NCI-H1048 (cell line): ENCODE measurements at places on chromosomes 3 and 15.
A peak's percentile ranks its signal among the peaks of the same experiment; 100 is the strongest.

DNA sequence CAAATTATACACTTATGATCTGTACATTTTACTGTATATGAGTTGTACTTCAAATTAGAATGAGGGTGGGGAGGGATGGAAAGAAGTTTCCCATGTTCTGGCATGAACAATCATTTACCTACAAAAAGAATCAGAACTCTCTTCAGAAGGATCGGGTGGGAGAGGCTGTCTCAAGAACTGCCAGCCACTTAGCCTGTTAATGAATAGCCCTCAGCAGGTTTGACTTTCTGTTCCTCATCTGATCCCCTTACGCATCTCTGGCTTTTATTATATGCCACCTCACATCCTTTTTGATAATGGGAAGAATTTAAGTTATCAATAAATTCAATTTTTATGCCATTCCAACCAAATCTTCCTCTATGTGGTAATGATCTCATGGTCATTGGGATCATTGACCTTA is 168.3 kb upstream of the TGFBR2 start:
- no peak for DNase-seq

GRCh38 chr3:181896605-181897004 is 184.9 kb downstream of the SOX2 start:
- no peak for DNase-seq

DNA sequence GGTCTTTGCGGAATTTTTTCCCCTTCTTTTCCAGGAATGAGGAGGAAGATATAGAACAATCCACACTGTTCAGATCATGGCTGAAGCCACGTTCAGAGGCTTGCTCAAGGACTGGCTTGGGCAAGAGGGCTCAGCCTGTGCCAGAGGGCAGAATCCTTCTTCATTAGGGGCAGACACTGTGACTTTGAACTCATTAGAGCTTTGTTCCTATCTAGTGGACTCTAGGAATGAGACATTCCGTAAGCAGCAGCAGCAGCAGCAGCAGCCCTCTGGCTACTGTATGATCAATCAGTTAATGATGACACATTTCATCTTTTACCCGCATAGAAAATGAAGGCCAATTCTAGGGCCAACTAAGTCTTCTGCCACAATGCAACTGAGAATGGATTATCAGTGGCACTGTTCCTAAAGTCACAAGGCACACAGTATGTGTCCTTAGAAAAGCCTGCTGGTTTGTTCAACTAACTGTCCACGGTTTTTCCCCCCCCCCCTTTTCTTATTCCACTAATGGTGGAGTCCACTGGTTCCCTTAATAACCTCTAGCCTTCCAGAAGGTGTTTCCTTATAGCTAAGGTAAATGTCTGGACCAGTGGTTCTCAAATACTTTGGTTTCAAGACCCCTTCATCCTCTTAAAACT is 1.7 kb upstream of the RAB8B start:
- DNase-seq: no peak

GRCh38 chr3:150736316-150736719 is 26.7 kb downstream of the SIAH2 start:
- DNase-seq: no peak

GRCh38 chr3:42778644-42779043 is 5.6 kb upstream of the CCDC13 start:
- no peak for DNase-seq

DNA sequence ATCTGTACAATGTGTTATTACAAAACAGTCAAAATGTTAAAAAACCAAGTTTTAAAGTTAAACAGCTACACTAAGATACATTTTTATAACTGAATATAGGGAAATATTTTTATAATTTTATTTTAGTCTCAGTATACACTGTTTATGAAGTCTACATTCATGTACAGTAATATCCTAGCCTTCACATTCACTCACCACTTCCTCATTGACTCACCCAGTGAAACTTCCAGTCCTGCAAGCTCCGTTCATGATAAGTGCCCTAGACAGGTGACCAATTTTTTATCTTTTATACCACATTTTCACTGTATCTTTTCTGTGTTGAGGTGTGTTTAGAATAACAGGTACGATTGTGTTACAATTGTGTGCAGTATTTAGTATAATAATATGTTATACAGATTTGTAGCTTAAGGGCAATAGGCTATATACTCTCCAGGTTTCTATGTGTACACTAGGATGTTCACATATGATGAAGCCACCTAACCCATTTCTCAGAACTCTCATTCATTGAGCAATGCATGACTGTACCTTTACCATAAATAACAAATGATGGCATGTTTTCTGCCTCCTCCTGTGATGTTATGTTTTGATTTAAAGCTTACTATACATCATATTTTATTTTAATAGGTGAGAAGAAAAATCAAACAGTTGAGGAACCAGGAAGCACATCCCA is 388.4 kb upstream of the NDN start:
- DNase-seq: no peak

GRCh38 chr15:66761726-66762595 is 59.9 kb downstream of the SMAD6 start:
- DNase-seq: no peak

DNA sequence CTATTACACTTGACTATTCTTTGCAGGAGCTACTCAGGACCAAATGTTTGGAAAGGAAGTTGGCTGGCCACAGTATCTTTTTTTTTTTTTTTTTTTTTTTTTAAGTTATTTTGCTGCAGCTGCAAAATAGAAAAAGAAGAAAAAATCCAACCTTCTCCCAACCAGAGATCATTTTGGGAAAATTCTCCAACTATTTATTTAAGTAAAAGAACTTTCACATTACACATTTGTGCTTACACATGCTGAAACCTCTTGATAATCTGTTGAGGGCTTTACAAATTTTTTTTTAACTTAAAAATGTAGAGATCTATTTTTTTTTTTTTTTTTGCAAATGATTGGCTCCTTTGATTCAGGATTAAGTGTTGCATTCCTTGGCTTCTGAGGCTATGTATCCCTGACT is 148.0 kb downstream of the POLR2M start:
- DNase-seq: no peak

GRCh38 chr3:189144645-189145044 is 27.1 kb upstream of the TPRG1 start:
- no peak for DNase-seq

GRCh38 chr3:125219261-125219701 is 6.7 kb upstream of the SLC12A8 start:
- no peak for DNase-seq

- DNase-seq: no peak
Measured at GRCh38 chr3:48412375-48413001, 17.4 kb downstream of the PLXNB1 start.

- no peak for DNase-seq
Measured at GRCh38 chr15:45274636-45275380, 22.8 kb downstream of the SLC28A2 start.

DNA sequence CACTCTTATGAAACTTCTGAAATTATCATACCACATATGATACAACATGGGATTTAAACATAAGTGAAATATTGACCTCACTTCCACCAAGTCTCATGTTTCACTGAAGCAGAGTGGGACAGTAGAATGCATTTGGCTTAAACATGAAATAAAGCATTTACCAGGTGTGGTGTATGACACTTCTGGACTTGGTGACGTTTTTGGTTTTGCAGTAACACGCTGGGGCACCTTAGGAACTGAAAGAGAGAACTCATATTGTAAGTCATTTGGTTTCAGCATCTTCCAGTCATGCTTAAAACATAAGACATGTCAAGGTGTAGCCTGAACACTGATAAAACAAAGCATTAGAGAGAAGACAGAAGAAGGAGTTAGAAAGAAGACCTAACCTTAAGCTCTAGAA is 95.3 kb downstream of the TFG start:
- DNase-seq: no peak

GRCh38 chr3:192608726-192609600 is 118.4 kb downstream of the FGF12 start:
- DNase-seq: no peak

DNA sequence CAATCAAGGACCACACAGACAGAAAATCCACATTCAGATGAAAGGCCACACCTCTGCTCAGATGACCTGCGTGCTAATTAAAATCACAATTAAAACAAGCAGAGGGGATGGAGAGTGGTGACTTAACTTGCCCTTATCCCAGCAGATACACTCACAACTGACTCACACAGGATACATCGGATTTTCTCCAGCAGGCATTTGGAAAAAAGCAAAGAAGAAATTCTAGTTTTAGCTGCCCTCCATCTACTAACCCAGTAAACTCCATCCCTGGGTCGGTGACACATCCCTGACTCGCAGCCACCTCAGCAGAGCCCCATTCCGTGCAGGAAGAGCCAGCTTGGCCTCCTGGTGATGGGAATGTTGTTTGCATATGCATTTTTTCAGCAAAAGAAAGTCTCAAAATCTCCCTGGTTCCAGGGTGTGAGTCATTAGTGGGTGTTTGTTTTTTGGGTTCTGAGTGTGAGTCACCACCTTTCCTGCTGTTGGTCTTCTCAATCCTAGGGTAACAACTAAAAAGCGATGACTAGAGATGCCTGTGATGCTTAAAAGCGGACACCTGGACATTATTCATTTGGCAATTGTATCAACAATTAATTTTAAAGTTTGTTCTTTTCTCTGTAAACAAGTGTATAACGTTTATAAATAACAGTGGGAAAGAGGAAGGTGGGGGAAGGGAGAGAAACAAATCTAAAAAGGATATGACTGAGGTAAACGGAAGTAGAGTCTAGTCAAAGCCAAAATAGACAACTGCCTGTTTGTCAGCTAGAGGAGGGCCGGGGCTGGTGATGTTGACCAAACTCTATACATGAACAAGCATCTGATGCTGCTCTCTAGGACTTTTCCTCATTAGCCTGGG is 49.8 kb upstream of the SLC4A7 start:
- DNase-seq: no peak

DNA sequence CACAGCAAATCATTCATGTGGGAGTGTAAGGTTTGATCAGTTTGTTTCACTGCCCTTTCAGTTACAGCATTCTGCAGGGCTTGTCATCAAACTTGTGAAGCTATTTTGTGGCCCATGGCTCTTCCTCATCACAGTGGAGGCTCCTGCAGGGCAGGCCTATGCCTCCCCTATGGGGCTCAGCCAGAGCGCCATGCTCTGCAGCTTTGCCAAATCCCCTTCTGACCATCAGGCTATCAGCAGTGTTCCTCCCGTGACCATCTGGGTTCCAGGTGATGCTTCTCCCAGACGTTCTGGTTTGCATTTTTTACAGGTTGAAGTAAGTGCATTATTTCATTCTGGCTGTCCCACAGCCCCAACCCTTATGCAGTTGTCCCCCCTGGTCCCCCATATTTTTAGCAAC is 28.1 kb upstream of the REC114 start:
- DNase-seq: no peak

DNA sequence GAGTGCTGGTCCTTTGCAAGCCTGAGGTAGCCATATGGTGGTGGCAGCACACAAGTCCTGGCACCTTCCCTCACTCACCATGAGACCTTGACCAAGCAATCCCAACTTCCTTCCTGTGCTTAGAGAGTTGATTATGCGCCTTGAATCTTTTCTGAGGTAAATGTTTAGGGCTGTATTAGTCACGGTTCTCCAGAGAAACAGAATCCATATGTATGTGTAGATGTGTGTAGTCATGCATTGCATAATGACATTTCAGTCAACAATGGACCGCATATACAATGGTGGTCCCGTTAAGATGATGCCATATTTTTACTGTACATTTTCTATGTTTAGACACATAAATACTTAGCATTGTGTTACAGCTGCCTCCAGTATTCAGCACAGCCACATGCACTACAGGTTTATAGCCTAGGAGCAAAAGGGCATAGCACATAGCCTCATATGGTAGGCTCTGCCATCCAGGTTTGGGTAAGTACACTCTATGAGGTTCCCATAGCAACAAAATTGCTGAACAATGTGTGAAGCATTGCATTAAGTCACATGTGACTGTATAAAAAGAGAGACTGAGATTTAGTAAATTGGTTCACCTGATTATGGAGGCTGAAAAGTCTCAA is 20.2 kb upstream of the NUP210 start:
- DNase-seq: no peak

GRCh38 chr15:84588053-84588874 is 12.5 kb upstream of the ZSCAN2 start:
- DNase-seq: peak; percentile 58

GRCh38 chr15:68776477-68777270 is 44.0 kb downstream of the ANP32A start:
- DNase-seq: no peak

DNA sequence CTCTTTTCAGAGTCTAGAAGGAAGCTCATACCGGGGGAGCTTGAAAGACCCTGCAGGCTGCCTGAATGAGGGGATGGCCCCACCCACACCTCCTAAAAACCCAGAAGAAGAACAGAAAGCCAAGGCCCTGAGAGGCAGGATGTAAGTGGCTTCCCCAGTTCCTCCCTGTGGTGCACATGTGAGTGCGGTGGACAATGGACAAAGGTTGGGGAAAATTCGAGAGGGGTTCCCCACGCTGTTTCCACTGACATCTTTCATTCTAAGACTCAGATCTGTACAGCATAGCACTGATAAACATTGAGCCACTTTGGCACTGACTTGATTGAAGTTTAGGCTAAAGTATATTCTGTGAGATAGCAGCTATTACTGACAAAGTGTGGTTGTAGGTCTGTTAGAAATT is 79.5 kb upstream of the UMPS start:
- no peak for DNase-seq
